H7 (cell line): ENCODE measurements at places on chromosomes 5 and 9.

DNA sequence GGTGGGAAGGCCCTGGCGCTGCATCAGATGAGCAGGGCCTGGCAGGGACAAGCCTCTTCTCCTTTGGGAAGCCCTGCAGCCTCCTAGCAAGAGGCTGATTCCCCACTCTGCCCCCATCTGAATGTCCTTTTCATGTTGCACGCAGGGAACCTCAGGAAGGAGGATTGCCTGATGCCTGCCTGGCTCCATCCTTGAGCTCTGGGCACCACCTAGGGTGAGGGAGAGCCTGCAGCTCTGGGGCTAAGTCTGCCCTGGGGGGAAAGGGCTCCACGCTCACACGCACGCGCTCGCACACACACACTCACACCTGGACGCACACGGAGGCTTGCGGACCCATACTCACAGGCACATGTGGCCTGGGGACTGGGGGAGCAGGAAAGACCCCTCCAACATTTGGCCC lies 86.6 kb downstream of the LMX1B start:
- no peak for DNase-seq

GRCh38 chr5:270340-270739 lies 1.1 kb upstream of the PDCD6 start:
- peak; percentile 55 for DNase-seq

DNA sequence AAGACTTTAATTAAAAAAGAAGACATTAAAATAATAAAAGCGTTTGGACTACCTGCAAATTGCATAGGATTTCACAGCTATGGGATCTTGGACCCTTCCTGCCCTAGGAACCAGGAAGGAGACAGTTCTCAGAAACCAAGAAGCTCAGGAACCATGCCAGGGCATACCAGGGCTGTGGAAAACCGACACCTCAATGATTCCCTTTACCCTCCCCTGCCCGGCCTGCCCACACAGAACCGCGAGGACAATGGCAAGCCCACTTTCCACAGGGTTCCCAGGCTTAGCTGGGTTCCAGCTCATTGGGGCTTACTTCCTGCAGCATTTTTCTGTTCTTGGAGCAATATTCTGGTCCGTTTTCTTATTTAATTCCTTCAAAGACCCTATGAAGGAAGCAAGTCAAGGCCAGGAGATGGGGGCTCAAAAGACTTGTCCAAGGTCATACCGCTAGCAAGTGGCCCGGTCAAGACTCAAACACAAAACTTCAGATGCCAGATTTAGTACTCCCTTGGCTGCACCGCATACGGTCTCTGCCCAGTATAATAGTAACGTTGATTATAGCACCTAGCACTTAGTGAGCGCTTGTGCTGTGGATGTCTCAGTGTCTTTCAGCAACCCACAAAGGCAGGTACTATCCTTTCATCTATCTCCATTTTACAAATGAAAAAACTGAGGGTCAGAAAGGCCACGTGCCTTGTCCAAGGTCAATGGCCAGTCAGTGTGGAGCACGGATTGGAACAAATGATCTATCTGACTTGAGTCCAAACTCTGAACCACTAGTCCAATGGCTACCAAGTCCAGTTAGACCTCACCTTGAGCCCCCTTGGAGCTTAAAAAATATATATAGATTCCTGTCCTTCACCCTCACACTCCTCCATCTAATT lies 6.8 kb downstream of the FAT2 start:
- no peak for DNase-seq

GRCh38 chr5:63401436-63402046 lies 560.7 kb downstream of the HTR1A start:
- DNase-seq: peak; percentile 5

GRCh38 chr9:29511680-29512079 lies 1938.4 kb upstream of the C9orf72 start:
- peak; percentile 21 for DNase-seq
